Right lung (tissue), 10 donors: ENCODE measurements at places on chromosomes 4 and X. TPM values are rescaled to one million over a fixed set of nuclear protein-coding genes. Genes with fewer than 3 reads are reported as not detected.

DNA sequence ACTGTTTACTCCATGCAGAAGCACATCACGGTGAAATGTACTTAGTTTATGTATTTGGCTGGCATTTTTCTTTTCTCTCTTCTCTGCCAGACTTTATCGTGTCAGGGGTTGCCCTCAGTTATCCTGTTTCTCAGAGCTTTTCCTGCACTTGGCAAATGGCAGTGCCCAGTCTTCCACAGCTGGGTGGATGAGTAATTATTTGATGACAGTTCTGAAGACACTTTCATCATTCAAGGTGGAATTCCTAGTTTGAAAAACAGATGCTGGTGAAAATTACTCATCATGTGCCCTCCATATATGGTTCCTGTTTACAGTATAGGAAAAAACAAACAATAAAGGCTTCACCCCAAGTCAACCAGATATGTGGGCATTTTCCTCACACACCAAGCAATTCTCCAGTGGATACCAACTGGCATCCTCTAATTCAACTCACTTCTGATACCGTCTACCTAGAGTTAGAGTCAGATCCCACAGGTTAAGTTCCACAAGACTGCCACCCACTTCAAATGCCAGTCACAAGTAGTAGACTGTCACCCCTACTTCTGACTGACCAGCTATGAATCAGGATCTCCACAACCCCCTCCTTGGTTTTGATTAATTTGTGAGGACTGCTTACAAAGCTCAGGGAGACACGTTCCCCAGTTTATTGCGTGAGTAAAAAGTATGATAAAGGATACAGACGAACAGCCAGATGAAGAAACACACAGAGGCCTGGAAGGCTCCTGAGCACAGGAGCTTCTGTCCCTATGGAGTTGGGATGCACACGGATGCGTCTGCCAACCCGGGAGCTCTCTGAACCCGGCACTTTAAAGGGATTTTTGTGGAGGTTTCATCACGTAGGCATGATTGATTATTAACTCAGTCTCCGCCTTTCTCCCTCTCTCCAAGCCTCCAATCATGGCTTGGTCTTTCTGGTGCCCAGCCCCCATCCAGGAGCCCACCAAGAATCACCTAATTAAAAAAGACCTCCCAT is 72.9 kb downstream of the CLDN34 start:
- DNase-seq, result no peak

DNA sequence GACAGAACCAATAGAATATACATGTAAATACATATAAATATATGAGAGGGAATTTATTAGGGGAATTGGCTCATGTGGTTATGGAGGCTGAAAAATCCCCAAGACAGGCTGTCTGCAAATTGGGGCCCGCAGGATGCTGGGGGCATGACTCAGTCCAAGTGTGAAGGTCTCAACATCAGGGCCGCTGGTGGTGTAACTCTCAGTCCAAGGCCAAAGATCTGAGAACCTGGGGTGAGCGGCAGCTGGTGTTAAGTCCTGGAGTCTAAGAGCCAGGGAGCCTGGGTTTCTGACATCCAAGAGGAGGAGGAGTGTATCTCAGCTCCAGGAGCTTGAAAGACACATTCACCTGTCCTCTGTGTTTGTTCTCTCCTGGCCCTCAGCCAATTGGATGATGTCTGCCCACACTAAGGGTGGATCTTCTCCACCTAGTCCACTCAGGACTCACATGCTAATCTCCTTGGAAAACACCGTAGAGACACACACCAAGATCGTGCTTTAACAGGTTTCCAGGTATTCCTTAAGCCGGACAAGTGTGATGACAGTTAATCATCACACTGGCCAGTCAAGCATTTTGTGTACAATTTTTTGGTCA is 28.9 kb downstream of the TIGD2 start:
- DNase-seq, result no peak

The CSAG3 gene
- not detected for polyA plus RNA-seq

- no peak for DNase-seq
Measured at GRCh38 chr4:170990989-170991589, 822.1 kb upstream of the GALNTL6 start.

The MTCP1 gene
- polyA plus RNA-seq, result 20.5 TPM

The MAGEA11 gene
- polyA plus RNA-seq, result not detected

The PNCK gene
- polyA plus RNA-seq, result 0.81 TPM
